ENCODE measurements at places on chromosomes 3 and 15.

DNA sequence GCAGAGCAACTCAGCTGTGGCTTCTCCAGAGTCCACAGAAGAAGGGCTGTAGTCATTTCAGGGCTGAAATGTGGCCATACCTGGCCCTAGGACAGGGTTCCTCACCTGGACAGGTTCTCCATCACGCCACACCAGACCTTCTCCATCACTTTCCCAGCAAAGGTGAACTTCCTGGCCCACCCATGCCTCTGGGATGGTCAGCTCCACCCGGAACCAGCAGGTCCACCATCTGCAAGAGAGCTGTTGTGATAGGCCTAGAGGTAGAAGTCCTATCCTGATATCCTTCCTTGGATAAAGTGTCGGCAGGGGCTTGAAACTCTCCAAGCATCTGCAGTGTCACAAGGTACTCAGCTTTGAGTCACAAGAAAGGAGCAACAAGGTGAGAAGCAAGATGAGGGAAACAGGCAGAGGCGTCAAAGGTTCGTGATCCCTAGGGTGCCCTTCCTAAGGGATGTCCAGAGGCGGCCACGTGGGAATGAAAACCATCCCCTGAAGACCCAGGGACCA, 948 bp downstream of the MAN2C1 start:
- no peak for DNase-seq

DNA sequence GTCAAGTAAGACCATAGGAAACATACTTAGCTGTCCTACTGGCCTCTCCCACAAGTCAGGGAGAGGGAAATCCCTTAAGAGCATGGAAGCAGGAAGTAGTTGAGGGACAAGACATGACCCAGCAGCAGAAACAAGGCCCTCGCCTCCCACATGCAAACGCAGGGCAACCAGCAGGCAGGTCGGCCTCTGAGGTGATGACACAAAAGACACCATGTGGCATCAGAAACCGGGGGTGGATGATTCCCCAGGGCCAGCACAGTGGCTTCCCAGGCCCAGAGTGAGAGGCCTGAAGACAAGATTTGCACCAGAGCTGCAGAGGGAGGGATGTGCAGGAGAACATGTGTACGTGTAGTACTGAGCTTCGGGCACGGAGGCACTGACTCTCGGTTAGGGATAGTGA, 26.3 kb downstream of the PXYLP1 start:
- DNase-seq = no peak

DNA sequence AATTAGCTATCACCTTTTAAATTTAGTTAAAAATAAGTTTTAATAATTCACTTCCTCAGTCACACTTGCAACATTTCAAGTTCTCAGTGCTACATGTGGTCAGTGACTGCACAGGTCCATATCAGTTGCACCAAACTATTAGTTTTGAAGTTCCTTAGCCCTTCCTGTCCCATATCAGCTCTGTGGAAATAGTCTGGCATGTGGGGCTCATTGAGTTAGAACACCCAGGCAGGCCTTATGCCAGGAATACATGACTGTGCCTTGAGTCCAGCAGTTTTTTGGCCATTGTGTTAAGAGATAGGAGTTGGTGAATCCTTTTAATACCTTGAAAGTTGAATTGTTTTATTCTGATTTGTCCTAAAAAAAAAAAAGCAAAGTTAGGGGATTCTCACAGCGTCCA, 153.7 kb upstream of the BFSP2 start:
- no peak for DNase-seq

DNA sequence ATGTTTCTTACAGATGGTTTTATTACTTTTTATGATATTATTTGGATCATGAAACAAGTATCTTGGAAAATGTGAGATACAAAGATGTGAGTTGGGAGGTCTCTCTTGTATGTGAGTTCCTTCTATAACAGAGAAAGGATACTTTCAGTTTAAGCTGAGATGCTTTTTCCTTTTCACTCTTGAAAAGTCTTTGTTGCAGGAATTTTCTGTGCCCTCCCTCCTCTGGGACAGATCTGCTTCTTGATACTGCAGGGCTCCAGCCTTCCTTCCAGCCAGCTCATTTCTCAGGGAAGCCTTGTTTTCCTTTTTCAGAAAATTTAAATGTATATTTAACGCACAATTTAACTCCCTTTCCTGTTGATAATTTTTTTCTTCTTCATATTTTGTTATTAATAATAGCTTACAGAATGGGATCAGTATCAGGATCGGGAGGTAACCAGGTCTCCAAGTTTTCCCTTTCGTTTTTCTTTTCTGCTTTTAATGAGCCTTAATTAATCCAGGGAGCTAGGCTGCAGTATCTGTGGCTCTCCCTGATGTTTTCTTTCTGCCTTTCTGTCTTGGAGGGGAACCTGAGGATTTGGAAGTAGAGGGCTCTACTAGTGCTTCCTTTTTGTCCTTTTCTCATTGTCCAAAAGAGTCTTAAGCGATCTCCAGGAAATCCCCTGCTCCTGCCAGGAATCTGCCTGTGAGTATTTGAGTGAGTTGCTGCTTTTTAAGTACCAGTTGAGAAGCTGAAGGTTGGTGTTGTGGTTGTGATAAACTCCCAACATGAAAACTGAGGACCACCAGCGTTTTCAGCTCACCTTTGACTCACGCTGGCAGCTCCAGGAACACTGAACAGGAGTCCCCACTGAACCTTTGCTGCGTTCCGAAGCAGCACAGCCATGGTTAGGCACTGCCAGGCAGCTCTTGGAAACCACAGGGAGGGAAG, 105.7 kb downstream of the IGF1R start:
- no peak for DNase-seq

GRCh38 chr3:31766669-31767068, 214.4 kb downstream of the OSBPL10 start:
- no peak for DNase-seq

DNA sequence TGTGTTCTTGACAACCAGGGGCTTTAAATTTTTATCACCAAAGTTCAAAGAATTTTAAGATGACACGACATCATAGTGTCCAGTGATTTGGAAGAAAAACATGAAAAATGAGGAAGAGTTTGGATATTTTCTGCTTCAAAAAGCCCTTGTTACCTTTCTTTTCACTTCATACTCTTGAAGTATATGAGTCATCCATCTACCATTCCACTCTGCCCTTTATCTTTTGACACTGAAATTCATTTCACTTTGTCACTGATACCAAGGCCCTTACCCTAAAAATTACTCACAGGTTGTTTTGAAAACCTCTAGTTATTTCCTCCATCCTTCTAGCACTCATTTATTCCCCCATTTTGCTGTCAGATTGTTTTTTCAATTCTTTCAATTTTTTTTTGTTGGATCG, 42.7 kb downstream of the OR5H15 start:
- DNase-seq = no peak

GRCh38 chr15:67172172-67172571, 82.3 kb downstream of the AAGAB start:
- DNase-seq = no peak

GRCh38 chr15:74405823-74406222, 27.9 kb downstream of the SEMA7A start:
- no peak for DNase-seq

DNA sequence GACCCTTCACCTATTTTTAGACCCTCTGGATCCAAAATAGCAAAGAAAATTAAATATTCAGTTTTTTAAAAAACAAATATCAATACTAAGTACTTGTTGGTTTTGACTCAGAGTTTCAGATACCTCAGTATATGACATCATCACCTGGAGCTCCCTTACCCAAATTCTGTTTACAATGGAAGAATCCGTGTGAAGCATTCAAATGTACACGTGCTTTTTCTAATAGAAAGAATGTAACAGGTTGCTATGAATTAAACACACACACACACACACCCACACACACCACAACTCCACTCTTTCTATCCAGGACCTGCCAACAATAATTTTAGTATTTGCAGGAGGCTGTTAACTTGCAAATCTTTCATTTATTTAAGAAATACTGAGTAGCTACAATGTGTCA, 221.8 kb downstream of the THRB start:
- DNase-seq = no peak

DNA sequence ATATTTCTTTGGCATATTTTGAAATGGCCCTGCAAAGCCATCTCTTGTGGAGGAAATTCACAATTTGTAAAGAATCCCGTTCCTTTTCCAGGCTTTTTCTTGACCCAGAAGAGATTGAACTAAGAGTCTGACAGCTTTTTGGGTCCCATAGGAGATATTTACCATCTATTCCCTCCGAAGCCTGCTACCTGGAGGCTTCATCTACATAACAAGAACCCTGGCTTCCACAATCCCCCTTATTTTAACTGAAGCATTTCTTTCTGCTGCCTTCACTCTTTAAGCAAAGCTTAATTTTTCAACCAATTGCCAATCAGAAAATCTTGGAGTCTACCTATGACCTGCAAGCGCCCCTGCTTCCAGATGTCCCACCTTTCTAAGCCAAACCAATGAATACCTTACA, 248.1 kb upstream of the GADL1 start:
- DNase-seq = no peak

- DNase-seq = no peak
Measured at GRCh38 chr15:27660676-27661075, 438.4 kb downstream of the OCA2 start.

- DNase-seq = no peak
Measured at GRCh38 chr3:154137036-154137435, 15.8 kb downstream of the ARHGEF26 start.

DNA sequence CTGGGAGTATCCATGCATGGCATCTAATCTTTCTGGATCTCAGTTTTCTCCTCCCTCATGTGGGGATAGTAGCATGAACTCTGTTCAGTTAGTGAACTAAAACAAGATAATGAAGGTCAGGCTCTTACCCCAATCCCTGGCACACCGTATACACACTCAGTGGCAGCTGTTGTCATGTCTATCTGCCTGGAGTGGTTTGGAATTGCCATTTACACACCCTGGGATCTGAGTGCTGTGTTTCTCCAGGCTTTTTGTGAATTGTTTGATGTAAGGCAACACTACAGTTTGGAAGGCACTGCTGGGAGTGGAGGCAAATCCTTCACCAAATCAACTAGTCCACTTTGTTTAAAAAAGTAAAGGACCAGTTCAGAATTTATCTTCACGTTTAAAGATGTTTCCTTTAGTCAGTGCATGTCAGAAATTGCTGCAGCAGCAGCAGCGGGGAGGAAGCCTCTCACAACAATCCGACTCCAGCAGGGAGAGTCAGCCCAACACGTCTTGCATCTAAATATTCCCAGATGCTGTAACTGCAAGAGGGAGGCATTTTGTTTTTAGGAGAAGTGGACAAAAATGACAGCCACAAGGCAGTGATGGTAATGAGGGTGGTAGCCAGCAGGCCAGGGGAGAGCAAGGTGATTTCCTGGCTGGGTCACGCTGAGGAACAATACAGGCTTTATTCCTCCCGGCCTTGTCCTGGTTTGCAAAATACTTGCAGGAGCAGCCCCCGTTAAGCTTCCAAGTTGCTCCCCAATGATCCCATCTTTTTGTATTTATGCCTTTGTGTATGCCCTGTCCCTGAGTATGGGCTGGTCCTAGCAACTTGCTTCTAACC, 128.5 kb upstream of the LRIG1 start:
- DNase-seq = no peak

GRCh38 chr3:123683505-123684154, 98.8 kb upstream of the HACD2 start:
- DNase-seq = no peak

DNA sequence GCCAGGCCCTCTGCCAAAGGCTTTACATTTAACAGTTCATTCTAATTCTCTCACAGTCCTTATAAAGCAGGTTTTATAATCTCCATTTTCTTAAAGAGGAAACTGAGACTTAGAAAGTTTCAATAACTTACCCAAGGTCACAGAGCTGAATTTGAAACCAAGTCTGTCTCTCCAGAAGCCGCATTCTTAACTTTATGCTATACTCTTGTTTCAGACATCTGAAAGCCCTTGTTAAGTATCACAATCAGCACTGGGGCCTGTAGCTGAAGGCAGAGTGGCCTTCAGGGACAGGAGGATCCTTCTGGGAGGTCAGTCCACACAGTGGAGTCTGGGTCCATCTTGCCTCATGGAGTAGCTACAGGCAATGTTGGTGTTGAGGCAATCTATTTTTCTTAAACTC, 27.9 kb downstream of the LRRN1 start:
- no peak for DNase-seq

- DNase-seq = no peak
Measured at GRCh38 chr3:188939814-188940572, 231.8 kb upstream of the TPRG1 start.

DNA sequence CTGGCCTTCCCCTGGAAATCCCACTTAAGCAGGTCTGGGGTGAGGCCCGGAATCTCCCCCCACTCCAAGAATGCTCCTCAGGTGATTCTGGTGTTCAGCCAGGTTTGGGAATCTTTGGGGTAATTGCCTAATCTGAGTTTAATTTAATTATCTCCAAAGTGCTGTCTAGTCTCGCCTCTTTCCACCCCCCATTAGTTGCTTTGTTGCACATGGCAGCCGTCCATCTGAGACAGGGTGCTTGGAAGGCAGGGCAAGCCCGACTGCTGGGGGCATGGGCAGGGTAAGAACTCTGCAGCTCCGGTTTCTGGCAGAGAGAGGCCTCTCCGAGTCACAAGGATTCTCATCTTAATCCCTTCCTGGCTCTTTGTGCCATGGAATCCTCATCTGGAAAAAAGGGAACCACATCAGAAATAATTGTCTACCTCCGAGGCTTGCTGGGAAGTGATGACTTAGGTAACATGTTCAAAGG, 15.0 kb downstream of the IL17RD start:
- no peak for DNase-seq

- DNase-seq = no peak
Measured at GRCh38 chr3:110526777-110527727, 544.6 kb upstream of the NECTIN3 start.

DNA sequence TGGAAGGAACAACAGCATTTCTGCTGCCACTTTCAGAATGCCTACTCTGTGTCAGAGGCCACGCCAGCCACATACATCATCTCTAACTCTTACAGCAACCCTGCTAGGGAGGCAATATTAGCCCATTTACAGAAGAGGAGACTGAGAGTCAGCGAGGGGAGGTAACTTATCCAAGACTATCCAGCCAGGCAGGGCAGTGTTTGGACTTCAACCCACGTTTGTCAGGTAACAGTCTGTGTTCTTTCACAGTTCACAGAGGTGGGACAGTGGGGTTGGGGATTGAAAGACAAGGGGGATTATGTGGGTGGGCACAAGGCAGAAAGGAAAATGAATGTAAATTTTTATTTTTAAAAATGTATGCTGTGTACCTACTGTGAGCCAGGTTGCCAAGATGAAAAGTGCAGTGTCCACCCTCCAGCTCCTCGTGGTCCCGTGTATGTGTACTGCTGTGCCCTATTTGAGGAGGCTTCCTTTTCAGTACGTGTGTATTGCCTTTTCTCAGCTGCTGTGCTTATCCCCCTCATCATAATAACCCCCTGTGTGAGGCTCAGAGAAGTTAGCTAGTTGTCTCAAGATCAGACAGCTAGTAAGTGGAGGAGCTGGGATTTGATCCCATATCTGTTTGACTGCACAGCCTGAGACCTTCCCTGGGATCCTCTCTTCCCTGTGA, 16.5 kb upstream of the ATP2B2 start:
- no peak for DNase-seq

- no peak for DNase-seq
Measured at GRCh38 chr3:41247055-41248004, 48.0 kb downstream of the CTNNB1 start.

DNA sequence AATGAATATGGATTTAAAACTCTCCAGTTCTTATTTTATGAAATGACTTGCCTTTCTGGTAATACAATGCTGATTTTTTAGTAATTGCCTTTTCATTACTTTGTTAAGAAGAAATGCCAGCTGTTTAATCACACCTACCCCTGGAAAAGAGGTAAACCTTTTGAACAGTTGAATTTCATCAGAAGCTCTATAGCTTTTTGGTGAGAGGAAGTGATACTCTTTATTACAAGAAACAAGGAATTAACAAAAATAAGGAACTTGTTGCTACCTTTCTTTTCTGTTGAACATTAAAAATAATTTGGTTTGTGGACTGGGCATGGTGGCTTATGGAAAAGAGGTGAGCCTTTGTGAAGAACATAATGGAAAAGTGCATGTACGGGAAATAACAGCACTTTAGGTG, 19.7 kb downstream of the BLOC1S6 start:
- DNase-seq = no peak

- no peak for DNase-seq
Measured at GRCh38 chr15:65384505-65384894, 6.7 kb upstream of the IGDCC3 start.
